ENCODE measurements at places on chromosomes 1 and 21.

DNA sequence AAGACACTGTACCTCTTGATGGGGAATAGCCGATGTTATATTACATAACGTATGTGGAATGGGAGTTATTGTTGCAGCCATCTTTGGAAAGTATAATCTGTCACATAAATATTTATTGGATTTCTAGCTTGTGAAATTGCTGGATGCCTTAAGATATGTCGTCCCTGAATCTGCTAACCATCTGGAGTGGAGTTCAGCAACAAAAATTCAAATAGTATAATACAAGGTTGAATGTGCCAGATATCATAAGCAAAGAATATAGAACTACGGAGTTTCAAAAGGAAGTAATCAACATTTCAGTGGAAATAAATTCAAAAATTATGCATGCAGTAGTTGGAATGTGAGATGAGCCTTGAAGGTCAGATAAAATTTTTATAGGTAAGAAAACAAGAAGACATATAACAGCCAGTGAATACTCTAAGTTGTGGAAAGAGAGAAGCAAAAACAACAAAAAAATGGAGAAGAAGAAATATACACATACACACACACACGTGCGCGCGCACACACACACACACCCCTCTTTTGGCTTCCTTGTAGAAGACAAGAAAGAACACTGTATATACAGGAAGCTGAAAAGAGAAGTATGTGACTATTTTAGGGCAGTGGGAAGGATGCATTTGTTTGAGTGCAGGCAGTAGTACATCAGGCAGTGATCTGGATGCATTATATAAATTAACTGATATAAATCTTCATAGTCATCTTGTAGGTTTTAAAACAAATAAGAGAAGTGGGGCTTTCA is 516.7 kb downstream of the KCNT2 start:
- no peaks in the 10 kb centered on the region for H3K27me3 ChIP-seq
- no peak overlapping the region for H3K27ac ChIP-seq
- no peaks in the 10 kb centered on the region for H3K4me1 ChIP-seq
- H3K4me3 ChIP-seq: no peak overlapping the region
- no peaks in the 10 kb centered on the region for H3K36me3 ChIP-seq

- no peak overlapping the region for H3K27ac ChIP-seq
- no peaks in the 10 kb centered on the region for H3K27me3 ChIP-seq
- H3K4me3 ChIP-seq: no peak overlapping the region
- DNase-seq: peak; percentile 36
- no peaks in the 10 kb centered on the region for H3K36me3 ChIP-seq
Observed at GRCh38 chr1:71298633-71299032, 217.8 kb upstream of the ZRANB2 start.

- no peak for DNase-seq
- H3K4me3 ChIP-seq: no peak overlapping the region
- no peaks in the 10 kb centered on the region for H3K36me3 ChIP-seq
- H3K4me1 ChIP-seq: no peaks in the 10 kb centered on the region
- H3K27me3 ChIP-seq: no peaks in the 10 kb centered on the region
- H3K27ac ChIP-seq: no peak overlapping the region
Observed at GRCh38 chr1:197944485-197944884, 27.3 kb downstream of the LHX9 start.

GRCh38 chr1:13950637-13951036 is 250.6 kb downstream of the PRDM2 start:
- H3K36me3 ChIP-seq: no peaks in the 10 kb centered on the region
- no peak overlapping the region for H3K27ac ChIP-seq
- no peaks in the 10 kb centered on the region for H3K4me1 ChIP-seq
- DNase-seq: no peak
- H3K4me3 ChIP-seq: no peak overlapping the region
- H3K27me3 ChIP-seq: no peaks in the 10 kb centered on the region

GRCh38 chr1:196517193-196517592 is 91.0 kb downstream of the KCNT2 start:
- H3K4me1 ChIP-seq: no peaks in the 10 kb centered on the region
- no peaks in the 10 kb centered on the region for H3K27me3 ChIP-seq
- H3K4me3 ChIP-seq: no peak overlapping the region
- no peak overlapping the region for H3K27ac ChIP-seq
- DNase-seq: no peak

DNA sequence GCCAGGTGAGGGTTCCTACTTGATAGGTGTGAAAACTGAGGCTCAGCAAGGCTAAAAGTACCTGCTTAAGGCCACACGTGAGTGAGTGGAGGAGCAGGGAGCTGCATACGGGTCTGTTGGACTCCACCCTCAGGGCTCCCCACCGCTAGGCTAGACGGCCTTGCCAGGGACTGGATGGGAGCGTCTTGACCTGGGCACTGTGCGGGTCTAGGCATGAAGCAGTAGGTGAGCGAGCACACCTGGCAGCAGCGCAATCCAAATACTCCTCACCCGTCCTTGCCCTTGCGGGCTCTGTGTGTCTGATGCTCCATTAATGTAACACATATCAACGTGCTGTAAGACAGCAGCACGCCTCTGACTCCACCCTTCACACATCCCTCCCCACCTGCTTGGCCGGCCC is 94.0 kb downstream of the LACTBL1 start:
- H3K36me3 ChIP-seq: no peaks in the 10 kb centered on the region
- H3K4me3 ChIP-seq: no peak overlapping the region
- H3K4me1 ChIP-seq: no peaks in the 10 kb centered on the region
- no peaks in the 10 kb centered on the region for H3K27me3 ChIP-seq

DNA sequence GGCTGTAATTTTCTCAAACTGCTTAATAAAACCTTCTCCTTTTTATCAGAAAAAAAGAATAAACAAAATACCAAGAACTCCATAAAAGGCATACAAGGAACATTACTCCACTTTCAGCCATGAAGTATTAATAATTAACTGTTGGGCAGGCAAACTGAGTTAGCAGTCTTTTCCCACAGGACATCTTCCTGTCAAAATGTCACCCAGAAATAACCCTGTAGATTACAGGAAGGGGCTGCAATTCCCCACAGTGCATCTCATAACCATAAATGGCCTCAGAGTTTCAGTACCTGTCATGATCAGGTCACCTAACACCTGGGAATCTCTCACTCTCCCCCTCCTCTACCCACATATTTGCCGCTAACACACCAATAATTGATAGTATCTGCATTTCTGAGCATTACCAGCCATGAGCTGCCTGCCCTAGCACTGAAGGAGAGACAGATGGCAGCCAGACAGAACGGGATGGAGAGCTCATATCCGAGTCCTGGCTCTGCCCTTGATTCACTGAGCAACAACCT is 475.0 kb downstream of the SMYD3 start:
- no peak for DNase-seq
- no peak overlapping the region for H3K27ac ChIP-seq
- no peaks in the 10 kb centered on the region for H3K27me3 ChIP-seq
- H3K4me3 ChIP-seq: no peak overlapping the region
- H3K36me3 ChIP-seq: no peaks in the 10 kb centered on the region

DNA sequence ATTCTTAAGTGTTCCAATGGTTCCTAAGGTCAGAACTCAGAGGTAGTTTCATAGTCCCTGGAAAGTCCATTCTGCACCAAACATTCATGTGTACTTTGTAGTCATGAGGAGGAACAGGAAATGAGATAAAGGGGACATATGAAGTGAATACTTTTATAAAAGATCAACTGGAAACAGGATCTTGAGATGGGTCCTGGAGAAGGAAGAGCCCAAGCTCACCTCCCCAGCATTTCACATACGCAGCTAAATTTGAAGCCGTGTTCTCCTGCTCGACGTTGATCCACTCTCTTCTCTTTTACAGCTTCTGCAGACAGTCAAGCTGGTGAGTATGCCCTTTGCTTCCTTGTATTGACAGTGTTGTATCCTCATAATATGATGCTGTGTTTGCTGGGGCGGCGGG is 429 bp downstream of the FCGR2A start:
- H3K27me3 ChIP-seq: peaks cover 30% of the 10 kb centered on the region
- no peaks in the 10 kb centered on the region for H3K4me1 ChIP-seq
- no peak for DNase-seq
- no peaks in the 10 kb centered on the region for H3K36me3 ChIP-seq
- no peak overlapping the region for H3K27ac ChIP-seq
- H3K4me3 ChIP-seq: peak overlapping the region; percentile 24

- peak overlapping the region; percentile 33 for H3K27ac ChIP-seq
- no peaks in the 10 kb centered on the region for H3K27me3 ChIP-seq
- H3K36me3 ChIP-seq: no peaks in the 10 kb centered on the region
- H3K4me3 ChIP-seq: no peak overlapping the region
- H3K4me1 ChIP-seq: peaks cover 61% of the 10 kb centered on the region
Observed at GRCh38 chr1:19477284-19478249, 7.8 kb downstream of the CAPZB start.

GRCh38 chr1:228362884-228363450 is 43.7 kb downstream of the TRIM11 start:
- H3K27me3 ChIP-seq: no peaks in the 10 kb centered on the region
- no peak overlapping the region for H3K27ac ChIP-seq

GRCh38 chr1:43043695-43044094 is 85.0 kb upstream of the SLC2A1 start:
- H3K36me3 ChIP-seq: no peaks in the 10 kb centered on the region
- no peaks in the 10 kb centered on the region for H3K27me3 ChIP-seq
- H3K4me3 ChIP-seq: no peak overlapping the region
- H3K27ac ChIP-seq: no peak overlapping the region

GRCh38 chr1:72837781-72838180 is 555.4 kb upstream of the NEGR1 start:
- DNase-seq: no peak
- H3K36me3 ChIP-seq: no peaks in the 10 kb centered on the region
- H3K4me1 ChIP-seq: peaks cover 9% of the 10 kb centered on the region

GRCh38 chr1:89311757-89312156 is 39.1 kb upstream of the GBP5 start:
- H3K4me1 ChIP-seq: peaks cover 8% of the 10 kb centered on the region
- no peak overlapping the region for H3K27ac ChIP-seq
- H3K27me3 ChIP-seq: no peaks in the 10 kb centered on the region

GRCh38 chr1:43952731-43953346 is 6.1 kb downstream of the IPO13 start:
- no peak overlapping the region for H3K27ac ChIP-seq
- peaks cover 15% of the 10 kb centered on the region for H3K4me1 ChIP-seq
- H3K27me3 ChIP-seq: no peaks in the 10 kb centered on the region
- DNase-seq: no peak

DNA sequence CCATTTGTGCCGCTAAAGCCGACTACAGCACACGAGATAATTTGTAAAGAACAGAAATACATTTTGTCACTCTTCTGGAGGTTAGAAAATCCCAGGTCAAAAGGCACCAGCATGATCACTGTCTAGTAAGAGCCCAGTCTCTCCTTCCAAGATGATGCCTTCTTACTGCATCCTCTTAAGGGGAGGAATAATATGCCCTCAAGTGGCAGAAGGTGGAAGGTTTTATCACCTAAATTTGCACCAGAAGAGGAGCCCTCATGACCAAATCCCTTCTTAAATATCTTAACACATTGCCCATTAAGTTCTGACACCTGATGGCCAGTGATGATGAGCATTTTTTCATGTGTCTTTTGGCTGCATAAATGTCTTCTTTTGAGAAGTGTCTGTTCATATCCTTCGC is 326.7 kb upstream of the RGS18 start:
- no peaks in the 10 kb centered on the region for H3K36me3 ChIP-seq
- no peak overlapping the region for H3K27ac ChIP-seq
- no peaks in the 10 kb centered on the region for H3K4me1 ChIP-seq
- H3K4me3 ChIP-seq: no peak overlapping the region
- no peak for DNase-seq

DNA sequence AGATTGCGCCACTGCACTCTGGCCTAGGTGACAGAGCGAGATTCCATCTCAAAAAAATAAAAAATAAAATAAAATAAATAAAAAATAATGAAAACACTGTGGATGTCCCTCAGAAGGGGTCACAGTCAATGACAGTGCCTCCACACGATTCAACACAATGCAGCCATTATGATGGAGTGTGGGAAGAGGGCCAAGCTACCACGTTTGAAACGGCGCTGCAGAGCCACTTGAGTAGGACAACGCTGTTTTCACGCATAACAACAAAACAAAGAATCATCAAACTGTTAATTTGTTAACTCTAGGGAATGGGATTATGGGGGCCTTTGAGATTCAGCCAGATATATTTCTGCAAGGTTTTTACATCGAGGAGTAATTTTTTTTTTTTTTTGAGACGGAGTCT is 36.5 kb downstream of the NKAIN1 start:
- no peak overlapping the region for H3K4me3 ChIP-seq
- no peak overlapping the region for H3K27ac ChIP-seq
- no peak for DNase-seq
- no peaks in the 10 kb centered on the region for H3K4me1 ChIP-seq
- no peaks in the 10 kb centered on the region for H3K27me3 ChIP-seq

GRCh38 chr1:44652445-44653106 is 21.7 kb downstream of the TMEM53 start:
- H3K36me3 ChIP-seq: peaks cover 64% of the 10 kb centered on the region
- DNase-seq: peak; percentile 80
- no peak overlapping the region for H3K4me3 ChIP-seq
- H3K4me1 ChIP-seq: no peaks in the 10 kb centered on the region
- no peaks in the 10 kb centered on the region for H3K27me3 ChIP-seq
- no peak overlapping the region for H3K27ac ChIP-seq

DNA sequence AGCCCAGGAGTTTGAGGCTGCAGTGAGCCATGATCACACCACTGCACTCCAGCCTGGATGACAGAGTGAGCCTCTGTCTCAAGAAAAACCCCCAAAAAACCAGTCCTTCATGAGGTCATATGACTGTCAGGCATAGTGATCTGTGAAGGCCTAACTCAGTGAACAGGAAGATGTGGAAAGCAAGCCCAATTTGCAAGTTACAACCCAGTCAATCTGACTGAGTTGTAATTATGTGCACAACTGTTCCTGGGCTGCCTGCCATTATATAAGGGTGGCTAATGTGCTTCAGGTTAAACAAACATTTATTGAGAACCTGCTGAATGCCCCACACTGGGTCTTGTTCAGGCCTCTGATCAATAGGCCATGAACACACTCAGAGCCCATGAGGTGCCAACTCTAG is 38.2 kb upstream of the KIRREL1 start:
- no peaks in the 10 kb centered on the region for H3K36me3 ChIP-seq
- DNase-seq: no peak
- H3K4me3 ChIP-seq: no peak overlapping the region

GRCh38 chr1:157995583-157996169 is 2.2 kb downstream of the KIRREL1 start:
- peak overlapping the region; percentile 91 for H3K4me3 ChIP-seq
- H3K27ac ChIP-seq: peak overlapping the region; percentile 97
- peaks cover 69% of the 10 kb centered on the region for H3K4me1 ChIP-seq
- H3K27me3 ChIP-seq: no peaks in the 10 kb centered on the region

- H3K36me3 ChIP-seq: no peaks in the 10 kb centered on the region
- H3K4me1 ChIP-seq: no peaks in the 10 kb centered on the region
- no peak for DNase-seq
- no peak overlapping the region for H3K4me3 ChIP-seq
- H3K27ac ChIP-seq: no peak overlapping the region
Observed at GRCh38 chr21:15206514-15206913, 141.7 kb upstream of the NRIP1 start.

DNA sequence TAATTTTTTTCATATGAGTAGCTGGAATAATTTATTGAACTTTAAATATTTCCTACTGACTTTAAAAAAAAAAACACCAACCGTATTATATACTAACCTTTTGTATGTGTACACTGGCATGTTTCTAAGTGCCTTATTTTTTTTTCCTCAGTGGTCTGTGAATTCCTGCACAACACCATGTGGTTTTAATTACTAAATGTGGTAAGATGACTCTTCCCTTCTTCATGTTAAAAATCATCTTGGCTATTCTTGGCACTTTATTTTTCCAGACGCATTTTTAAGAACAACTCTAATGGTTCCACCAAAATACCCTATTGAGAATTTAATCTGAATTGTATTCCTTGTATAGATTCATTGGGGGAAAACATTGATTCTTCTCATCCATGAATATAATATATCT is 28.4 kb downstream of the PPP2R5A start:
- H3K27ac ChIP-seq: peak overlapping the region; percentile 35
- H3K4me3 ChIP-seq: no peak overlapping the region
- DNase-seq: no peak
- no peaks in the 10 kb centered on the region for H3K36me3 ChIP-seq

Data from tibial artery (tissue), 4 donors.